Stimulated activated CD4-positive, alpha-beta T cell treated with anti-CD3 and anti-CD28 coated beads, Interleukin-1b, Interleukin-23, amount 100 ng/mL, for 4 hours (primary cell): ENCODE measurements at places on chromosomes 1 and 21.

GRCh38 chr1:224861339-224861716, 68.1 kb upstream of the DNAH14 start:
- no peak for DNase-seq

DNA sequence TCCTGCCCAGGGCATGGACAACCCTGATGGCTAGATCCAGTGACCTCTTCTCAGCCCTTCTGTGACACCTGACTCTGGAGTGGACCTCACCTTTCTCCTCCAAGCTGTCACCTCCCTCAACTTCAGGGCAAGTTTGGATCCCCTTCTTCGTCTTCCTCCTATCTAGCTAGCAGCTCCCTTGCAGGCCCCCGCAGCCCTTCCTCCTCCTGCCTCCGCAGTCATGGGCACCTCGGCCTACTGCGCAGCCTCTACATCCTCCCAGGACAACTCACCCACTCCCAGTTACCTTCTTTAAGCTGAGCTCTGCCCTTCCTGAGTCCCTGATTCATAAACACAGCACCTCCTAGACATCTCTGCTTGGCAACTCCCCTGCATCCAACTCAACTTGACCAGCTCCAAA, 61.3 kb upstream of the ID3 start:
- DNase-seq: no peak

GRCh38 chr1:63665824-63666223, 72.6 kb downstream of the PGM1 start:
- DNase-seq: no peak

DNA sequence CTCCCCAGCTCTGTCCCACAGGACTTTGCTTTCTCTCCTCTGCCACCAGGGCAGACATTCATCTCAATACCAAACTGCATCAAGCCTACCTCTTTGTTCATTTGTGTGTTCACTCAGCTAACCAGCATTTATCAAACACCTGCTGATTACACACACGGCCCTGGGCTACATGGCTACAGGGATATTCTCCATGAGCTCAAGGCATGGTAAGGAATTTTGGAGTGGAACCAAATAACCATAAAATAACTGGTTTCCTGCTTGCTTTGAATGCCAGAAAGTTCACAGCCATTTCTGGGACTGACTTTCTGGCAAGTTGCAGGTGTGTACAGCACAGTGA, 54.6 kb downstream of the LDLRAD2 start:
- no peak for DNase-seq

GRCh38 chr1:16905110-16905867, 9.5 kb downstream of the RNU1-2 start:
- DNase-seq: no peak

DNA sequence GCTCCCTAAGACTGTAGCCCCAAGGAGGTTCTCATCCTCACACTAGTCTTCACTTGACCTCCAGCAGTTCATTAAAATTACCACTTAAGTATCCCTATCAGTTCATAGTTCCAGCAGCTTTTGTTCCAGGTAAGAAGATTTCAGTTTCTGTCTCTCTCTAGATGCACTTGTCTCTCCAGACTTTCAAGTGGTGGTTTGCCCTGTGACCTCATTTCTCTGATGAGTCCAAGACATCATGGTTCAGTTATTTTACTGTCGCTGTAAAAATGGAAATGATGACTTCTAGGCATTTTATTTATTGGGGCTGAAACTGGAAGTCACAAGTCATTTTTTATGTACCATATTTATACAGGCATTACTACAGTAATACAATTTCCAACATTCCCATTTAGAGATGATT, 17.9 kb upstream of the RGS18 start:
- DNase-seq: no peak

DNA sequence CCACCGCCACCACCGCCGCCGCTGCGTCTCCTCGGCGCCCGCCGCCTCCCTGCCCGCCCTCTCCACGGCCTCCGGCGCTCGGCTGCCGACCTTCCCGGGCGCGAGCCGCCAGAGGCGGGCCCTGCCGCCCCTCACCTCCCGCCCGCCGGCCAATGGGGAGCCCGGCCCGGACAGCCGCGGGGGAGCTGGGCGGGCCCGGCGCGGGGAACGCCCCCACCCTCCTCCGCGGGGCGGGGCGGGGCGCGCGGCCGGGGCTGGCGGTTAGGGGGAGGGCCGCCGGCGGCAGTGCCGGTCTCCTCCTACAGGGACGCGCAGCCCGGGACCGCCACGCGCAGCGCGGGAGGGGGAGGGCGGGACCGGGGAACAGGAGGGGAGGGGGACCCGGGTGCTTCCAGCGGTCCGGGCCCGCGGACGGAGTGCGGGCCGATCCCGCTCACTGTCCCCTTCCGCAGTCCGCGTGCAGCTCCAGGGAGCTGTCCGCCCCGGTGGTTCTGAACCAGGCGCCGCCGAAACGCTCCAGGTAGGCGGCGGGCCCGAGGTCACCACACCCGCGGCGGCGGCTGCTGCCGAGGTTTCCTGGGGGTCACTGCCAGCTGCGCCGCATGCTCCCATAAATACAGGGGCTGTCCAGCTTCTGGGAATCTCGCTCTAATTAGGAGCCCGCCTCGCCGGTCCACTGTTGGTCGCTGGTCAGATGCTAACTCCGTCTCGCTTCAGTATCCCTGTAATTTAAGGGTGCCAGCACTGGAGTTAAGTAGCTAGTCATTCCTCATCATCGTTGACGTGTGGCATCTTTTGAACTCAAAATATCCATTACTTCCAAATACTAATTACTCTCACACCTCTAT, at the start of gene PGBD5:
Gene PGBD5, minus strand, starts transcription at position 87 of the 848 bp plus-strand sequence. CDS start 404 bp downstream, outside the sequence.
- peak; percentile 54 for DNase-seq

DNA sequence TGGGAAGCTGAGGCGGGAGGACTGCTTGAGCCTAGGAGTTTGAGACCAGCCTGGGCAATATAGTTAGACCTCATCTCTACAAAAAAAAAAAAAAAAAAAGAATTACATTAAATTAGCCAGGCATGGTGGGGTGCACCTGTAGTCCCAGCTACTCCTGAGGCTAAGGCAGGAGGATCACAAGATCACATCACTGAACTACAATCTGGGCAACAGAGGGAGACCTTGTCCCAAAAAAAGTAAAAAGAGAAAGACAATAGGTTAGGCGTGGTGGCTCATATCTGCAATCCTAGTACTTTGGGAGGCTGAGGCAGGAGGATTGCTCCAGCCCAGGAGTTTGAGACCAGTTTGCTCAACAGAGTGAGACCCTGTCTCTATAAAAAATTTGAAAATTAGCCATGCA, 130.3 kb downstream of the TIAM1 start:
- no peak for DNase-seq

DNA sequence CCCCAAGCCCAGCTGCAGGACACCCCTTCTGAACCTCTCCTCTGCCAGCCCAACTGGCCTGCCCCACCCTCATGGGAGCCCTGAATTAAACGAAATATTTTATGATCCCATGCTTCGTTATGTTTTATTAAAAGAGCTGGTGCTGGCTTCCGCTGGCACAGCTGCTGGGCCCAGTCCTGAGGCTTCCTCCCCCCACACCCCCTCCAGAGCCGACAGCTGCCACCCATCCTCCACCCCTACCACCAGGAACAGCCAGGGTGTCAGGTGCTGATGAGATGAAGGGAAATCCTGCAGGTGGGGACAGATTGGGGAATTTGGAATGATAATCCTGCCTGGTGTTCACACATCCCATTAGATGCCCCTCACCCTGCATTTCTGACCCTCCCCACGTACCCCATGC, 19.0 kb downstream of the IGSF21 start:
- no peak for DNase-seq

GRCh38 chr1:171263901-171264300, 15.6 kb downstream of the FMO1 start:
- DNase-seq: no peak

- no peak for DNase-seq
These were observed 468.1 kb downstream of the ADGRL2 start for GRCh38 chr1:82268826-82269225.
